ENCODE measurements at places on chromosomes 11 and 22. TPM values are rescaled to one million over a fixed set of nuclear protein-coding genes. Genes with fewer than 3 reads are reported as not detected.

DNA sequence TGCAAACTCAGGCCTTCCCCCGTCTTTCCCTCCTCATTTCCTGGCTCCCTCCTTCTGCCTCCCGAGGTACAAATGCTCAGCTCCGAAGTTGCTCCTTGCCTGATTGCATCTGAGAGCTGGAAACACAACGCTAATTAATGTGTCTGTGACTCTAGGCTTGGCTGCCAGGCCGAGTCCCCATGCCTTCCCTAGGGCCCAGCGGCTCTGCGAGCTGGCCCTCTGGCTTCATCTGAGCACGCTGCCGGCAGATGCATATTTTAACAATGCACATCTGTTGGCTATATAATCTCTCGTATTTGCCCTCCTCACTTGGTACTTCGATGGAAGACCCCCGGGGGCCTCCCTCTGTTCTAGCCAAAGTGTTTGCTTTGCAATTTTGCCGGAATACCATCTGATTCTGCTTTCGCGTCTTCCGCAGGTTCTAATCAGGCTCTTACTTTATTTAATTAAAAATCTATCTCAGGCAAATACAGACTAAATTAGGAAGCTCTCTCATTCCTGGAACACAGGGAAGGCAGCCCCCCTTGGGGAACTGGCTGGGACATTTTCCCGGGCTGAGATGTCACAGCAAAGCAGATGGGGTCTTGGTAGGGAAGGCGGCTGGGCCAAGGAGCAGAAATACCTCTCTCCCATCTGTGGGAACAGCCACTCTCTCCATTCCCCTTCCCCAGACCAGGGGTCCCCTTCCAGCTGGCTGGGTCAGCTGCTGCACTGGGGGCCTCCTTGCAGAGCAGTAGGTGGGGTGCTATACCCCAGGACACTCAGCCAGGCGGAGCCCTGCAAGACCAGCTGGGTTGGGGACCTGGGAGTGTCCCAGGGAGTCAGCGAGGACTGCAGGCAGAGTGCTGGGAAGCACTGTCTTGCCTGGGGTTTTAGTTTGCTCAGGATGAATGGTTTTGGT, 162.8 kb downstream of the ST3GAL4 start:
- no peaks in the 10 kb centered on the region for H3K36me3 ChIP-seq
- DNase-seq = no peak
- no peak overlapping the region for H3K27ac ChIP-seq
- no peaks in the 10 kb centered on the region for H3K27me3 ChIP-seq
- no peak overlapping the region for H3K4me3 ChIP-seq
- no peaks in the 10 kb centered on the region for H3K4me1 ChIP-seq

DNA sequence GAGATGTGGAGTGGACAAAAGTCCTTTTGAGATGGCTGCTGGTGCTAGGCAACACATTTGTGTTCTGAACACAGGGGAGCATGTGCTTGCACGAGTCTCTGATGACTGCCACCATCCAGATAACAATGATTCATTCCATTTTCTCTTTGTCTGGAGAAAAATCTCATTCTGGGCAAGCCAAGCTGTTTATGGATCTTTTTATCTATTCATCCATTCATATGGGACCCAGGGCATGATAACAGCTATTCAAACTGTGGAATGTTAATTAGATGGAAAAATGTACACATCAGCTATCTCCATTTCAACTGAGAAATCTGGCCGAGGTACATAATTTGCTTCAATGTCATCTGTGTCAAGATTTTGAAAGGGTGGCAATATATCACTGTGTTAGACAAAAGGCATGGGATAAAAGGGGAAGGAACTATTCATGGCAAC, 117.5 kb upstream of the ZBED5 start:
- H3K27ac ChIP-seq = no peak overlapping the region
- H3K36me3 ChIP-seq = no peaks in the 10 kb centered on the region
- H3K4me1 ChIP-seq = no peaks in the 10 kb centered on the region
- H3K4me3 ChIP-seq = no peak overlapping the region
- DNase-seq = no peak
- H3K27me3 ChIP-seq = no peaks in the 10 kb centered on the region

DNA sequence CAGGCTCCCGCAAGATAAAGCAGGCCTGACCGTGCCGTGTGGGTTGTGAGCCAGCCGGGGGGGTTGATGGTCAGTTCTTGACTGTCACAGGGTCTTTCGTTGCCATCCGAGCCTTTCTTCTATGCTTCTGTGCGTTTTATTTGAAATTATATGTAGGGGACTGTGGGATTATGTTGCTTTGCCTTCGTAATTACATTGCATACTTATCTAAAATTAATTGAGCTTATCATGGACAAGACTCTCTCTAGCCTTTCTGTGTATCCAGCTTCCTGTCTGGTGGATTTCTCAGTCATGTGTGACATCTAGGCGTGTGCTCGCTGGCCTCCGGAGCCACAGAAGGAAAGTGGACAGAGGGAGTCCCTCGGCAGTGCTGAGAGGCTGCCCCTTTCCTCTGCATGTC, 93.2 kb downstream of the TBC1D22A start:
- H3K4me1 ChIP-seq = peaks cover 16% of the 10 kb centered on the region
- H3K4me3 ChIP-seq = no peak overlapping the region
- no peaks in the 10 kb centered on the region for H3K27me3 ChIP-seq
- DNase-seq = no peak

GRCh38 chr11:71465054-71465453, 12.1 kb downstream of the NADSYN1 start:
- no peak overlapping the region for H3K27ac ChIP-seq
- no peak for DNase-seq
- no peak overlapping the region for H3K4me3 ChIP-seq
- peaks cover 49% of the 10 kb centered on the region for H3K36me3 ChIP-seq
- no peaks in the 10 kb centered on the region for H3K27me3 ChIP-seq

Gene NLRP14
- total RNA-seq = 0.11 TPM
